ENCODE measurements at places on chromosomes 7 and 10.

DNA sequence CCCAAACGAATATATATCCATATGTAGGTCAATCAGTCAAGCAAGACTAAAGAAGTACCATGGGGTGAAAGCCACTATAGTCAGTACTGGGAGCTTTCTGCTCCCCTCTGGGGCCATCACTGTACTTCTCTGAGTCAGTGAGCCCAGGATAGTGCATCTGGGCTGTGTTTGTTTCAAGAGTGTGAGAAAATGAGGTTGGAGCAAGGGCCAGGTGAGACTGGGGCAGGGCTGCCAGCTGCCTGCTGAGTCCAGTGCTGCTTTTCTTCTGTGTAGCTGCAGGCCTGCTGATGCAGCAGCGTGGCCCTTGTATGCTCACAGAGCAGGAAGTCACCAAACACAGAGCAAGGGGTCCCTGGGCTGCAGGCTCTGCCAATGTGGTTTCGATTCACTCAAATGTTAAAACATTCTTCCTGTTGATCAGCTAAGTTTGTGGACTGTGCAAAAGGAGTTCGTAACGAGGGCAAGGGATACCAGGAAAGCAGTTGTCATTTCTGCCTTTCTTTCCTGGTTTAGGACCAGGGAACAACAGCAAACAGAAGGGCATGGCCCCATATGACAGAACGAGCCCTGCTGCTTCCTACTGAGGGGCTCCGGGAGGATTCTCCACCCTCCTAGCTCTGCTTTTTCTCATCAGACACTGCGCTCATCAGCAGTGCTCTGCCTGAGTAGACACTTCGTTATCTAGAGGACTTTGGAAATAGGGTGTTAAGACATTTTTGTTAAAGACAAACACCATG lies 65.4 kb upstream of the TNS3 start:
- DNase-seq, result no peak

DNA sequence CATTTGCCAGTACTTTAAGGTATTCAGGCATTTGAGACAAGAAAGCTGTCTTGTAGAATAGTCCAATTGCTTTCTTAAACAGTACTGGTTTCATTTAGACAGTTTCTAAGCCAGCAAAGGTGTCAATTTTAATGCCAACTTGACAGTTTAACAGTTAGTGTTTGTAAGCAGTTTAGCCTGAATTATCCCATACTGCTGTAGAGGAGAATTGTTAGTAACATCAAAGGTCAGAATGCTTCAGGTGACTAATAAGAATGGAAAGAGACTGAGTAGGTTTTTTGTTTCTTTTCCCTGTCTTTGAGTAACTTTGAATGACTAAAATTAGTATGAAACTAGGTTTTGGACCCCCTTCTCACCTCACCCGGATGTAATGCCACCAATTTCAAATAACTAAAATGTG lies 29.5 kb upstream of the VDAC2 start:
- no peak for DNase-seq

GRCh38 chr7:74290981-74291441 lies 1.8 kb downstream of the CLIP2 start:
- no peak for DNase-seq

- DNase-seq, result no peak
Observed at GRCh38 chr7:100019908-100020307, 4.5 kb downstream of the ZKSCAN1 start.

GRCh38 chr10:77510695-77511094 lies 126.9 kb downstream of the KCNMA1 start:
- no peak for DNase-seq

DNA sequence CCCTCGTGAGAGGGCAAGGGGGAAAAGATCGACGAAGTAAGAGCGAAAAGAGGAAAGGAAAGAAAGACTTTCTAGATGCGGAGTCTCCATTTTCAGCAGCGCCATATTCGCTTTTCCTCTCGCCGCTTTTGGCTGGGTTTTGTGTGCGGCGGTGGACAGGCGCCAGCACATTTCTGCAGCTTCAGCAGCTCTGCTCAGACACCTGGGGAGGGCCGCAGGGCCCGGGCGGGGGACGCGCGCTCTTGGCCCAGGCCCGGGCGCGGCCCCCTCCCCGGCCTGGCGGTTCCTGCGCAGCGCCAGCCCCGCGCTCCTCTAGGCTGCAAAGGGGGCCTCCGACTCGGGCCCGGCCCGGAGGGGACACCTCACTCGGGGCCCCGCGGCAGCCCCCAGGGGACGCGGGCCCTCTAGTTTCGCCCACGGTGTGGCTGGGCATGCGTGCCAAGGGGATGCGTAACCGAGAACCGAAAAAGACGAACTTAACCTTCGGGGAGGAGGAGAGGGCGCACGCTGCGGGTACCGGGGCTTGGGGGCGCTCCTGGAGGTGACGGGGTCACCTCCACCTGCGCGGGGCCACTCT lies 34.5 kb upstream of the EBLN1 start:
- no peak for DNase-seq

DNA sequence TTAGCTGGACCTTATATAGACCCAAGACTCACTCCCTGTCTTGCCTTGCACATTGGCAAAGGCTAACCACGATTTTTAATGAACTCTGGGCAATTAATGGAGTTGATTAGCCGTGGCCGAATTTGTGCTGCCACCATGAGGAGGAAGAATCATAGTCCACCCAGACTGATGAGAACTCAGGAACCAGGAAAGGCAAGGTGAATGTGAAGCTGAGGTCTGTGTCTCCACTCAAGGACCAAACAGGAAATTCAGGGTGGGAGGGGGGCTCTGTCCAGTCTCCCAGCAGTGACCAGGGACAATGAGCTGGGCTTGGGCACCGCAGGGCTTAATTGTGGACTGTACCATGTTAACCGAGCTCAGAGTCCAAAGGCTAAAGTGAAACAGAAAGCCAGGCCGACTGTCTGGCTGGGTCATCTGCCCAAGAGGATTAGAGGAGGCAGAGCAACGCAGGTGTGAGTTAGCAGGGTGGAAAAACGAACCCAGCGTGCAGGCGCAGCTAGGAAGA lies 127.0 kb upstream of the JCAD start:
- DNase-seq, result peak; percentile 39

DNA sequence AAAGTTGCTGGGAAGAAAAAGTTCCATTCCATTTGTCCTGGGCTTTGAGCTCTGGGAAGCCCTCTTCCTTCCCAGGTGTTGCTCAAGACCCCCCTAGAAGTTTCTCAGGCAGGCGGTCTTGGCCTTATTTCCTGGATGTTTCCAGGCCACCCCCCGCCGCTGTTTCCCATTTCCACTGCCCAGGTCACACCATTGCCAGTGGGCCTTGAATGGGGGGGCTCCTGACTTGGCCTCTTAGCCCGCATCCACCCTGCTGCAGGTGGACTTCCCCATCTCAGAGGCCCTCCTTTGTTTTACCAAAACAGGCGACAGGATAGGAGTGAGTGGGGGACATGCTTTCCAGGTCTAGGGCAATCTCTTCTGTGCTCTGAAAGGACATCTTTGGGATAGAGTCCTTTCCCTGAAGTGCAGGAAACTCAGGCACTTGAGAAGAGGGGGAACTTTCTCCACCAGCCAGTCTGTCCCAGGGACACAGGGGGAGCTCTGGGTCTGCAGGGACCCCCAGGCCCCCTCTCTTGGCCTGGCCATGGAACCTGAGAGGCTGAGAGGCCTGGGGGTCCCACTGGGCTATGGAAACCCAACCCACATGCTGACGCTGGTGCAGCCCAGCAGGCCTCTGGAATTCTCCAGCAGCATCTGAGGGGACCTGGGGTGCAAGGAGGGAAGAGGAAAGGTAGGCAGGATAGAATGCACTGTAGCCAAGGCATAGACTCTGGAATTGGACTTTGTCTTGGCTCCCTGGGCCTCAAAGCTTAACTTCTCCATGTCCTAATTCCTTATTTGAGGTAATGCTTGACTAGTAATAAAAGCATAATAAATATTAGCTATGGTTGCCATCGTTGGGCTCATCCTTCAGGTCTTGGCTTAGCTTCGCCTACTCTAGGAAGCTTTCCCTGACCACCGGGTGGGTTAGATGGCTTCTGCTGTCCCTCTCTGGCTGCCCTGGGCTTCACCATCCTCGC lies 17.6 kb downstream of the NEURL1 start:
- no peak for DNase-seq

DNA sequence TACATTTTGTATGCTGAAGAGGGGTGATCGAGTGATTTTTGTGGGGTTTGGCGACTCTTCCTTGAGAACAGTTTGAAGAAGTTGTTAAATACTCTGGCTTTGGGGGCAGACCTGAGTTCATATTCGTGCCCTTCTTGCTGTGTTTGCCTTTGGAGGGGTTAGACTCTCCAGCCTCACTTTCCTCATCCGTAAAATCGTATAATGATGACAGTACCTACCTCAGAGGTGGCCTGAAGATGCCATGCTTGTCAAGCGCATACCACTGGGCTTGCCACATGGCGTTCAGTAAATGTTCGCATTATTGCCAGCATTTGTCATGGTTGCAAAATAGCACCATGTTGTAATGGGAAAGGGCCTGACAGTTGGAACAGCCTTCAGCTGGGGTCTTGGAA lies 1.3 kb downstream of the STK17A start:
- DNase-seq, result peak; percentile 59

DNA sequence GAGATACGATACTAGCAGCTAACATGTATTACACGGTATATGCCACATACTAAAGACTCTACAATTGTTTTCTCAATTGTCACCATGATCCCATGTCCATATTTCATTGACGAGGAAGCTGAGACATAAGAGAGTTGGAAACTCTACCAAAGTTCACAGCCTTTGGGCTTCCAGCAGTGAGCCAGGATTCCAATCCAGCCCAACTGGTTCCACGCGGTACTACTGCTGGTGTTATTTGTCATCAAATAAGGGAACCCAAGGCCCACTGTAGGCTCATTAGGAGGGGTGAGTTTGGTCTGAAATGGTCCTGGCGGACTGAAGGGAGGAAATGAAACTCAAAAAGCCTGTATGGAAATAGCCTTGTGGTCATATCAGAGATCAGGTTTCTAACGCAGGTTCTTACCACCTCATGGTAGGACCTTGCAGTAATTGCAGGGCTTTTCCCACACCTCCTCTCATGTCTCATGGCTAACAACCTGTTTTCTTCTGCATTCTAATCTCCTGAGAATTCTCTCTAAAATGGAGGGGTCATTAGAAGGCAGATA lies 814.6 kb downstream of the LRMDA start:
- no peak for DNase-seq

GRCh38 chr10:70935631-70936030 lies 47.3 kb upstream of the PCBD1 start:
- no peak for DNase-seq

DNA sequence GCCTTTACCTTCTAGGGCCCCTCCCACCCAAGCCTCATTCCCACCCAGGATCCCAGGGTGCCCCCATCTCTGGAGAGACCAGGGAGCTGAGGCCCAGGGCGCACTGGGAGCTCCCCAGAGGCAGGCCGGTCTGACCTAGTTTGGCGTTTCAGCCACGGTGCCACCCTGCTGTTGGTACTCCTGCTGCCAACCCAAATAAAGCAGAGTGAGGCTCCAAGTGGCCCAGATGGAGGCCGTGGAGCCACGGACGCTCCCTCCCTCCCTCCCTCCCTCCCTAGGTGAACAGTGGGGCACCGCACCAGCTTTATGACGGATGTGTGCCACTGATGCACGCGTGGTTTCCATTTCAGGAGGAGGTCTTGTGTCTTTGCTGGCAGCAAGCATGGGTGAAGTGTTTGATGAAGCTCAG lies 1.8 kb downstream of the INPP5A start:
- no peak for DNase-seq

DNA sequence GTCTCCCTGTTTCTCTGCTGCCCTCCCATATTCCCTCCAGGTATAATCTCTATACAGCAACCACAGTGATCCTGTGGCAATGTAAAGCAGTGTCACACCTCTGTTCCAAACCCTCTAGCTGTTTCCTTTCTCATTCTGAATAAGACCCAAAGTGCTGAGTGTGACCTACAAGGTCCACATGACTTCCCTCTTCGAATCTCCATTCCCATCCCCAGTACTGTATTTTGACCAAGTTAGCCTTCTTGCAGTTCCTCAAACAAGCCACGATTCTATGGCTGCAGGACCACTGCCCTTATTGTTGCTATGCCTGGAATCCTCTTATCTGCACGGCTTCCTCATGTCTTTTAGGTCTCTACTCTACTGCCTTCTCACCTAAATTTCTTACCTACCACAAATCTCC lies 291.9 kb downstream of the DOCK4 start:
- DNase-seq, result no peak

DNA sequence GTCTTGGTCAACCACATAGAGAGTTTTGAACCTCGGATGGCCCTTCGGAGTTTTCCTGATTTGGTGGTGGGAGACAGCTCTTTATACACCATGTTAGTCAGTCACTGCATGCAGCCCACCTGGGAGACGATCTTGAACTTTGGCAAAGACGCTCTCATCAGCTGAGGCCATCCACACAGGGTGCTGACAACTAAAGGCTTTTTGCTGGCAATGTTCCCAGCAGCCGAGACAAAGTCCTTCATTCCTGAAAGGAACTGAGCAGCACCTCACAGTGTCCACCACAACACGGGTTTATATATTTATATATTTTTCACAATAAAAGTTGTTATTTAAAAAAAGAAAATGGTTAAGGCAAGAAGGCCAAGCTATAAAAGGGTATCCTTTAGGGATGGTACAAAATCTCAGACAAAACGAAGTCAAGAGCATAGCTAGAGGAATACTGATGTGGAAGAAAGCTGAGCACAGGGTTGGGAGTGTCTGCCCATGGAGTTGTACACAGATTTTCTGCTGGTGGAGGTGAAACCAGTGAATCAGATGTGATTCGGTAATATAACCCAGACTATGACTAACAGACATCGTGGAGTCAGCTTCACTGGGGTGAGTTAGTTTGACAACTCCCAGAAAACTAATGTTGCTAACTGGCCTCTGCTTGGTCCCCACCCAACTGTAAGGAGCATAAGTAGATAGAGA lies 27.4 kb upstream of the CAPZA2 start:
- peak; percentile 63 for DNase-seq

- DNase-seq, result no peak
Observed at GRCh38 chr10:104779701-104780100, 138.6 kb downstream of the SORCS3 start.

GRCh38 chr7:141231018-141231792 lies 157.3 kb downstream of the TMEM178B start:
- DNase-seq, result no peak

DNA sequence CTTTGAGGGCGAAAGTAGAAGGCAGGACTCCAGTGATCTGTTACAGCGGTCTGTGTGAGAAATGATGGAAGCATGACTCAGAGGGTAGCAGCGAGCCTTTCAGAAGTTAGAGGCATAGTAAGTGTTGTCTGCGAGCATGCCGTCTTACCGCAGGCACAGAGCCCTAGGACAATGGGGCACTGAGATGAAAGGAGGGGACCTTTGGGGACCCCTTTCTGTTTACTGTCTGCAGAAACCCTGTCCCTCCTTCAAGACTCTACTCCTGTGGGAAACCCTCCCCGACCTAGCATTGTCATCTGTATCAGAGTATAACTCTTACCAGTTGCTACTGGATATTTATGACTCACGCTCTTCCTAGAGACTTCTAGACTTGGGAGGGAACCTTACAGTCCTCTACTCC lies 87.2 kb upstream of the AGK start:
- no peak for DNase-seq
